Thoracic aorta (tissue), 2 donors: ENCODE measurements at places on chromosomes 1 and 21. TPM values are rescaled to one million over a fixed set of nuclear protein-coding genes. Genes with fewer than 3 reads are reported as not detected.

GRCh38 chr1:186255266-186255665 is 119.8 kb downstream of the TPR start:
- no peaks in the 10 kb centered on the region for H3K36me3 ChIP-seq
- H3K4me1 ChIP-seq: no peaks in the 10 kb centered on the region
- H3K27ac ChIP-seq: no peak overlapping the region
- H3K4me3 ChIP-seq: no peak overlapping the region
- H3K27me3 ChIP-seq: no peaks in the 10 kb centered on the region

GRCh38 chr1:160159846-160160245 is 8.4 kb downstream of the ATP1A4 start:
- DNase-seq: no peak
- peaks cover 34% of the 10 kb centered on the region for H3K4me1 ChIP-seq
- no peak overlapping the region for H3K4me3 ChIP-seq
- no peaks in the 10 kb centered on the region for H3K27me3 ChIP-seq
- no peak overlapping the region for H3K27ac ChIP-seq
- no peaks in the 10 kb centered on the region for H3K36me3 ChIP-seq

- no peaks in the 10 kb centered on the region for H3K36me3 ChIP-seq
- H3K27me3 ChIP-seq: no peaks in the 10 kb centered on the region
- H3K27ac ChIP-seq: no peak overlapping the region
- no peak overlapping the region for H3K4me3 ChIP-seq
- no peaks in the 10 kb centered on the region for H3K4me1 ChIP-seq
- DNase-seq: peak; percentile 9
Measured at GRCh38 chr21:31580866-31581276, 78.6 kb upstream of the SOD1 start.

- H3K4me1 ChIP-seq: no peaks in the 10 kb centered on the region
- no peak overlapping the region for H3K4me3 ChIP-seq
- H3K27ac ChIP-seq: no peak overlapping the region
- no peaks in the 10 kb centered on the region for H3K27me3 ChIP-seq
Measured at GRCh38 chr1:116234429-116234828, 123.2 kb downstream of the MAB21L3 start.

DNA sequence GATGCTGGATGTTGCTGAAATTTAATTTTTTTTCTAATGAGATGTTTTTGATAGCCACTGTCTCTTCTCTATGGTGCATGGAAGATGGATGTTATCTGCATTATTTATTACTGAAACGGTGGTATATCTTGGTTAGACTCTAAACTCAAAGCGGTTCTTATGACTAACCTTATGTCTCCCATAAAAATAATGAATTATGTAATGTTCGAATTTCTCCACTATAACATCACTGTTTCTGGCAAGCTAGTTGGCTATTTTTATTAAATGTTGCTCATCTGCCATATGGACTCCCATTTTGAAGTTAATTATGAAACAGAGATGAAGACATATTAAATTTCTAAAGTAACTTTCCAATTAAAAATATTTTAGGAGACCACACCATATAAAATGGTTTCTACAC is 808.6 kb upstream of the ADGRL4 start:
- H3K4me1 ChIP-seq: peaks cover 4% of the 10 kb centered on the region
- no peak overlapping the region for H3K4me3 ChIP-seq
- H3K27ac ChIP-seq: no peak overlapping the region
- H3K36me3 ChIP-seq: no peaks in the 10 kb centered on the region
- DNase-seq: no peak
- no peaks in the 10 kb centered on the region for H3K27me3 ChIP-seq

DNA sequence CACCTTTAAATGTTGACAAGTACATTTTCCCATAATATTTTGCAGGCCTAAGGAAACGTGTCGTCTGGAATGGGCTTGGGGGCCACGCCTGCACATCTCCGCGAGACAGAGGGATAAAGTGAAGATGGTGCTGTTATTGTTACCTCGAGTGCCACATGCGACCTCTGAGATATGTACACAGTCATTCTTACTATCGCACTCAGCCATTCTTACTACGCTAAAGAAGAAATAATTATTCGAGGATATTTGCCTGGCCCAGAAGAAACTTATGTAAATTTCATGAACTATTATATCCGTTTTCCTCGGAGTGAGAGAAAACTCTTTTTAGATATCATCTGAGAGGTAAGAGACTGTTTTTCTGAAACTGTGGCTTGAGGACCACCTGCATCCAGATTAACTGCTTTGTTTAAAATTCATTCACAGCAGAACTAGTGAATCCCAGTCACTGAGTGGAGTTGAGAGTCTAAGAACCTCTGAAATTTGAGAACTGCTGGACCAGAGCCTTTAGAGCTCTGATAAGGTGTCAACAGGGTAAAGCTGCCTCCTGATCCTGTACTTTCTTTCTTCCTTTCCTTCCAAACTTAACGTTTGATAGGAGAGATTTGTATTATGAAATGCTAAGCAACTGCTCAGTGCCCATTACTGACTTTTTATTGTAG is 811 bp downstream of the EXO1 start:
- no peak for DNase-seq
- H3K36me3 ChIP-seq: no peaks in the 10 kb centered on the region
- peak overlapping the region; percentile 81 for H3K4me3 ChIP-seq
- H3K27ac ChIP-seq: no peak overlapping the region
- no peaks in the 10 kb centered on the region for H3K27me3 ChIP-seq
- H3K4me1 ChIP-seq: peaks cover 5% of the 10 kb centered on the region

DNA sequence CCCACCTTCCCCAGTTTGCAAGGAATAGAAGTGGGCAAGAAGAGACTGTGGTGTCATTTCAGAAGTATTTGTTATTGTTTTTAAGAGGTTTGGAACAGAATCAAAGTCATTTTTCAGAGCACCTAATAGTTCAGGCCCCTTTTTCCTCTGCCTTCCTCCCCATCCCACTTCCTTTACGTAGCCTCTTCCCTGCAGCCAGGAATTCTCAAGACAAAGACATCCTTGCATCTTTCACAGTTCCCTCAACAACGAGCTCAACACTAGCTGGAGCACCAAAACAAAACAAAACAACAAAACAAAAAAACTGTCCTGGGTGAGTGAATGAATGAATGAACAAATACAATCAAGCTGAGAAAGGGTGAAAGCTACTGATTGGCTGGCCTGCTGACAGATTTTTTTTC is 7.0 kb downstream of the PALMD start:
- no peak for DNase-seq
- H3K27ac ChIP-seq: no peak overlapping the region
- no peaks in the 10 kb centered on the region for H3K4me1 ChIP-seq
- no peak overlapping the region for H3K4me3 ChIP-seq
- H3K36me3 ChIP-seq: no peaks in the 10 kb centered on the region

DNA sequence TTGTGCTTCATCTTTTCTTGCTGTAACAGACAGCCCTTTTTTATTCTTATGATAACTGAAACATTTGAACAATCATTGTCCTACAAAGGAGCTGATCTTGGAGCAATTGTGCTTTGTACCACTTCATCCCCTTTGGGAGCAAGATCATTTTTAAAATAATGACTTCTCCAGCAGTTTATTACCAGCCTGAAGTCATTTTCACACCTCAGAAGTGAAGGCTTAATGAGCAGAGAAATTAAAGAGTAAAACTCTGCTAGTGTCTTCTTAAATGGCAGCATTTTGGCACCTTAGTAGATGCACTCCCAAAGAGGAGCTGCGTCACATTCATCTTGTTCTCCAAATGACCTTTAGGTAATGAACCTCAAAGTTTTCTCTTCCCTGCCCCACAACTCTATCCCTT is 439.6 kb upstream of the CAMK1G start:
- no peak overlapping the region for H3K4me3 ChIP-seq
- no peaks in the 10 kb centered on the region for H3K4me1 ChIP-seq
- no peak for DNase-seq
- H3K36me3 ChIP-seq: no peaks in the 10 kb centered on the region
- no peaks in the 10 kb centered on the region for H3K27me3 ChIP-seq

- no peaks in the 10 kb centered on the region for H3K27me3 ChIP-seq
- no peaks in the 10 kb centered on the region for H3K36me3 ChIP-seq
- H3K4me1 ChIP-seq: no peaks in the 10 kb centered on the region
- H3K27ac ChIP-seq: no peak overlapping the region
Measured at GRCh38 chr1:24085546-24085945, 26.4 kb downstream of the MYOM3 start.

- no peak overlapping the region for H3K27ac ChIP-seq
- DNase-seq: no peak
- no peak overlapping the region for H3K4me3 ChIP-seq
- H3K27me3 ChIP-seq: no peaks in the 10 kb centered on the region
- H3K36me3 ChIP-seq: no peaks in the 10 kb centered on the region
Measured at GRCh38 chr1:206662396-206663092, 22.2 kb upstream of the MAPKAPK2 start.

DNA sequence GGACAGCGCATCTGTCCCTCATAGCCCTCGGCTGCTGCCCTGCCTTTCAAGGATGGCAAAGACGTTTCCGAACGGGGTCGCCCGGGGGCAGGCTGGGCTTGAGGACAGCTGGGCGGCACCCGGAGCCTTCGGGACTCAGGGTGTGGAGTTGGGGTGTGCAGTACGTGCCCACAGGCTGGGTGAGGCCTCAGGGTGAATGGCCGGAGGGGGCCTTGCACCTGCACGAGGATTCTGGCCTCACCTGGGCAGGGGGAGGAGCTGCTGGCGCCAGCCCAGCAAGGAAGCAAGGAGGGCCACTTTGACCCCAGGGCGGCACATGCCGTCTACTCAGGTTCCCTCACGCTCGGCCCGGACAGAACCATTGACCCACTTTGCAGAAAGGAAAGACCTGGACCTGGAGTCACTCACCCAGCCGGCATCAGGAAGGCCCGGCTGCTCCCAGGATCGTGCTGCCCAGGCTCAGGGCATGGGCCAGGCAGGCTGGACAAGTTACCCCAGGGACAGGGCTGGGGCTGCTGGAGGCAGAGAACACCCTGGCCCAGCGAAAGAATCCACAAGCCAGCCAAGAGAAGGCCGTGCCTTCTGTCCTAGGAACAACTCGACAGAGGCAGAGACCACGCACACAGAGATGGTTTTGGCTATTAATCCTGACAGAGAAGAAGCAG is 65.1 kb upstream of the TTC34 start:
- no peak overlapping the region for H3K4me3 ChIP-seq
- no peaks in the 10 kb centered on the region for H3K36me3 ChIP-seq
- no peaks in the 10 kb centered on the region for H3K27me3 ChIP-seq
- H3K4me1 ChIP-seq: no peaks in the 10 kb centered on the region

DNA sequence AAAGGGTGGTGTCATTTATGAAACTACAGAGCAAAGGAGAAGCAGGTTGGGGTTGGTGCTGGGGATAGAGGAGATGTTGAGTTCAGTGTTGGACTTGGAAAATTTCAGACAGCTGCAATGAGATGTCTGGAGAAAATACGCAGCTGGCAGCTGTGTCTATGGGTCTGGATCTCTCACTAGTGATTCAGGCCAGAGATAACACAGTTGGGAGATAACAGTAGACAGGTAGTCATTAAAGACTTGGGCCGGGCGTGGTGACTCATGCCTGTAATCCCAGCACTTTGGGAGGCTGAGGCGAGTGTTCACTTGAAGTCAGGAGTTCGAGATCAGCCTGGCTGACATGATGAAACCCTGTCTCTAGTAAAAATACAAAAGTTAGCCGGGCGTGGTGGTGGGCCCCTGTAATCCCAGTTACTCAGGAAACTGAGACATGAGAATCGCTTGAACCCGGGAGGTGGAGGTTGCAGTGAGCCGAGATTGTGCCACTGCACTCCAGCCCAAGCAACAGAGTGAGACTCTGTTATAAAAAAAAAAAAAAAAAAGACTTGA is 2.5 kb upstream of the TFAP2E start:
- peaks cover 3% of the 10 kb centered on the region for H3K36me3 ChIP-seq
- H3K27ac ChIP-seq: no peak overlapping the region
- DNase-seq: no peak
- H3K4me3 ChIP-seq: no peak overlapping the region

- H3K27me3 ChIP-seq: no peaks in the 10 kb centered on the region
- no peak overlapping the region for H3K4me3 ChIP-seq
- H3K36me3 ChIP-seq: no peaks in the 10 kb centered on the region
- H3K4me1 ChIP-seq: no peaks in the 10 kb centered on the region
Measured at GRCh38 chr1:117044217-117044616, 15.9 kb upstream of the TTF2 start.

- peak overlapping the region; percentile 47 for H3K27ac ChIP-seq
- H3K4me3 ChIP-seq: peak overlapping the region; percentile 48
- no peaks in the 10 kb centered on the region for H3K27me3 ChIP-seq
- peaks cover 3% of the 10 kb centered on the region for H3K36me3 ChIP-seq
- peaks cover 36% of the 10 kb centered on the region for H3K4me1 ChIP-seq
Measured at GRCh38 chr1:116951200-116951935, 41.7 kb downstream of the PTGFRN start.

DNA sequence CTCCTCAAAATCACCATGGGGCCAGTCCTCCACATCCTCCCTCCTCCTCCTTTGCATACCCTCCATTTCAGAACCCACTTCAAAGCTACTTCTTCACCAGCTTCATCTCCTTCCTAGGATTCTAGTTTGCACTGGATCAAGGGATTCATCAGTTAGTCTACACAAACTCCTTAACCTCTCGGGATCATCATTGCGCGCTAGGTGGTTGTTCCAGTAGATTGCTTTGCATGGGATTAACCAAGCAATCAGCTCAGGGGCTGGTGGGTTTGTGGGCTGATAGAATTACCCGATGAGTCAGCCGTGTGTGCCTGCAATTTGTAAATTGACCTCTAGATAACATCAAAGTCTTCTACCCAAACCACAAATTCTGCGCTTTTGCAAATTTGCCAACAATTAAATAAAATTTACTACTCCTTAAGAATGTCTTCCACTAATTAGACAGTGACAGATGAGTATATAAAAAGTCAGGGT is 7.7 kb downstream of the KANK4 start:
- H3K27me3 ChIP-seq: no peaks in the 10 kb centered on the region
- no peak overlapping the region for H3K4me3 ChIP-seq
- H3K36me3 ChIP-seq: no peaks in the 10 kb centered on the region
- no peaks in the 10 kb centered on the region for H3K4me1 ChIP-seq
- DNase-seq: no peak

The RXRG gene
- 2.8 TPM for total RNA-seq

The FMO3 gene
- 4.2 TPM for total RNA-seq

The OR2AK2 gene
- total RNA-seq: not detected

The MYCL gene
- 0.42 TPM for total RNA-seq

The GCSAML gene
- total RNA-seq: 0.42 TPM

The PGLYRP3 gene
- not detected for total RNA-seq

The C1orf185 gene
- not detected for total RNA-seq

The PEX19 gene
- total RNA-seq: 45.4 TPM

The IL19 gene
- not detected for total RNA-seq

The HAO2 gene
- not detected for total RNA-seq

The CYP4X1 gene
- total RNA-seq: 47.9 TPM

The AMPD1 gene
- not detected for total RNA-seq

The SLC25A34 gene
- 2.4 TPM for total RNA-seq
